Effector memory CD8-positive, alpha-beta T cell (primary cell): ENCODE measurements at places on chromosomes 2 and 18.
A peak's percentile ranks its signal among the peaks of the same experiment; 100 is the strongest.

GRCh38 chr2:110804915-110805314 lies 72.5 kb downstream of the ACOXL start:
- peak; percentile 25 for DNase-seq

DNA sequence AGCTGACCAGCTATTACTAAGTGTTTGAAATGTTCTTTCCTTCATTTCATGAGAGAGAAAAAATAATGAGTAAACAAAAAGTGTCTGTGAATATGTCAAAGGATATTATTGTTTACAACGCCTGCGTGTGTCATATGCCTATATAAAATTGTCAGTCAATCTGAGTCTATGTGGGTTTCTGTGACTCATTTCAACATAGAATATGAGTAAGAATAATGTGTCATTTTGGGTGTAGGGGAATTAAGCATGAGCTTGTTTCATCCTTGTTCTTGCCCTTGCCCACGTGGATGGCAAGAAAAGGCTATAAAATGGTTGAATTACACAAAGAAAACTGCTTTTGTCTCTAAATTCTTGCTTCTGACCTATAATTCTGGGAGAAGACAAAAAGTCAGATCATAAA lies 466.0 kb downstream of the PTH2R start:
- DNase-seq, result no peak

DNA sequence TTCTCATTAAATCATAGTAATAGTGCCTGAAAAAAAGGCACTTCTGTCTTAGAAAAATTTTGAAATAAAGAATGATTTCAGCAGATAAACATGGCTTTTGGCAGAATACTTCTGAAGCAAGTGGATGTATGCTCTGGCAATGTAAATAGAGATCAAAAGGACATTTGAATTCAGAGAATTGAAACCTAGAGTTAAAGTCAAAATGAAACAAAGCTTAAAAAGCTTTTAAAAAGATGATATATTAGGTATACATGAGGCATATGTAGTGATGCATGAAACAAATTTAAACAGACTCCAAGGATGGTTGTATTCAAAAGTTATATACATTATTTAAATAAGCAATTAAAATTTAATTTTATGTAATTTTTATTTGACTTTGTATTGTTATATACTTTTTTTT lies 1344.5 kb upstream of the TMEFF2 start:
- no peak for DNase-seq

- no peak for DNase-seq
Measured at GRCh38 chr18:55090564-55091188, 131.4 kb upstream of the CCDC68 start.

DNA sequence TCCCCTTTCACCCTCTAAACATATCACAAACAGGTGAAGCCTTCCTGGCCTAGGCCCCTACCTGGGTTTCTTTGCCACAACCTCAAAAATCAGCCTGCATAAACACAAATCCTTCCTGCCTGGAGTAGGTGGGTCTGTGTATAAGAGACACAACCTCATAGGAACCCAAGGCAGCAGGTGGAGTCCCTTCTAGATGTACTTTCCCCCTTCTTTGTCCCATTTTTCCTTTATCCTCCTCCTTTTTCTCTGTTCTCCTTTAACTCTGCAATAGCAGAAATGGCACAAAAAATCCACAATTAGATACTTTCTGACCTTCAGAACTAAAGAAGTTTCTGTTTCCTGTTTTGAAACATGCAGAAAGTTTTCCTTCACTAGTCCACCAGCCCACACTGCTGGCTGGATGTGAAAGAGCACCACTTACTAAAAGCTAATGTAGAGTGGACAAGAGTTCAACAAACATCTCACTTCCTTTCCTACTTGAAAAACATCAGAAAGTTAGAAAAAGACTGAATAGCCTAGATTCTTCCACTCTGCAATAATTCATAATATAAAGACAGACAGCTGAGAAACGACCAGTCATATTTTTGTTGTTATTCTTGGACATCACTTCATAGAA lies 11.2 kb downstream of the SLC40A1 start:
- no peak for DNase-seq

- DNase-seq, result no peak
Measured at GRCh38 chr18:34709750-34710441, at the start of gene DTNA. Gene DTNA, plus strand, starts transcription at chr18:34710298. Its CDS starts 45,679 bp downstream, at chr18:34755977.

DNA sequence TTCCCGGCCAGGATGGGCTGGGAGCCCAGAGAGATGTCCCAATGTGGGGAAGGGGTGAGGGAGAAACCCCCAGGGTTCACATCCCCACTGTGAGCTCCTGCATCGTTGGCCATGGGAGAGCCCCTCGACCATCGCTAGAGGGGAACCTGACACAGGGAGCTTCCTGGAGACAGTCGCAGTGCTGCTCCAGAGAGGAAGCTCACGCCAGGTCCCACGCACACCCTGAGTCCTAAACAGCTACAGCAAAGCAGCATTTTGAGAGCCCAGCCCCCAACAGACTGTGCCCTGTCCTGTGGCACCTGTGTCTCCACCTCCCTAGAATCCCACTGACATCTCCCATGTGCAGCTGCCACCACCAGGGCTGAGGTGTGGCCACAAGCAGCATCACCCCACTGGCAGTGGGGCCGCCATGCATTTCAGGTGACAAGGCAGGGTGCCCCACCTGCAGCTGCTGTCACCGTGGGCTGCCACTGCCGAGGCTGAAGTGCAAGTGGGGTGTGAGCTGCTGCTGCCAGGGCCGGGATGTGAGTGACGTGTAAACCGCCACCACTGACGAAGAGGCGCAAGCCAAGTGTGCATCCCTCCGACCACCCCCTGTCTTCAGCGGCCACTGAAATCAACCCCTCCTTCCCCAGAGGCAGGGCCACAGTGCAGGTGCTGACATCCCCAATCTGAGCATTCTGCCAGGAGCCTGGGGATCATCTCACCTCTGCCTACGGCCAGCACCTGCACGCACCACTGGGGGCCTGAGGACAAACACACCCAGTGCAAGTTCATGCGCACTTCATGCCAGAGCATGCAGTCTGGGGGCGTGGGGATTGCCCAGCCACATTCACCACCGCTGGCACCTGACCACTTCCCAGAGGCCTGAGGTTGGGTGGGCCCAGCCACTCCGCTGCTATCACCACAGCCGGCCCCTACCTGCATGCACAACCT lies 467.7 kb upstream of the SALL3 start:
- no peak for DNase-seq

DNA sequence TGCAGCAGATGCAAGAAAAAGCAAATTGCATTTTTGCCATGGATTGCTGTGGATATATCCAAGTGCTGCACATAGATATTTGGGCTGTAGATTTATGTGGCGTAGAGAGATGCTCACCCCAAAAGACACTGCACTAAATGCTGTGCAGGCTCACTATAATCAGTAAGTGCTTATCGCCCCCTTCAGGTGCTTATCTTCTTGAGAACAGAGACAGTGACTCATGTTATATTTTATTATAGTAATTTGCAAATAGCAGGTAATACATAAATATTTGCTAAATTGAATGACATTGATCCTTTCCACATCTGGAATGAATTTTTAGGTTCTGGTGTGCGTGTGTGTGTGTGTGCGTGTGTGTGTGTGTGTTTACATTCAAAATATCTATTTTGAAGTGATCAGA lies 36.8 kb upstream of the PLEKHM3 start:
- DNase-seq, result no peak
